CD8-positive, alpha-beta T cell (primary cell): ENCODE measurements at places on chromosomes 11 and 22.

DNA sequence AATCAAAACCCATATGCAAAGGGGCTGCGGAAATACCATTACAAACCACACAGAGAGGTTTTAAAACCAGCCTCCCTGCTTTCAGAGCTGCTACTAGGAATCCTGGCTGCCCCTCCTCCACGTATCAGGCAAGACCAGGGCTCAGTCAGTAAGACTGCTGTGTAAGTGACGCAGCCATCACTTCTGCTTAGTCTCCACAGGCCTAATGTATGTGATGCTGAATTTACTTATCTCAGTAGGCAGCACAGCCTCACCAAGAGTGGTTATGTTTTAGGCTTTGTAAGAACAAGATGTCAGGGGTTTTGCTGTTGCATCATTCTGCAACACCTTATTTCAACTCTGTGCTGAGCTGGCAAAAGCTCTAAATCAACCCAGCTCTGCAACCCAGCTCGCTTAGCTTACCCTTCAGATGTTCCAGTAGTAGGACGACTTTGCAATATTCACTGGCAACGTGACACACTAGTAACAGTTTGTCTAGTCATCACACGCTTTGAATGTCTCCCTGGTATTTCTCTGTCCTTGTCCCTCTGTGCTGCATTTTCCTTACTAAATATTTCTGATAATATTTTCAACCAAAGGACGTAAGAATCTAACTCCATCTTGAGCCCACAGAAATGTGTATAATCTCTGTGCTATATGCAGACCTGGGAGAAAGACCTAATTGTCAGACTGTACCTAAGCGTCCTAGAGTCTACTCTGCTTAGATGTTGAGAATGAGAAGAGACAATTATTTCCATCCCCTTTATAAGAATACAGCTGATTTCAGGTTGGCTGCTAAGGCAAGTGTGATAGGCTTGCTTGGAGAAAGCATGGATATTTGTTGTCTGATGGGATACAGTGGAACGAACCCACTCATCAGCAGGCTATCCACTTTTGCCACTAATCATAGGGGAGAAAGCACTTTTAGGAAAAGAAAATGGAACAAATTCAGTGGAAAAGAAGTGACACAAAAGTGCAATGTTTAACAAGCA is 72.2 kb downstream of the LARGE2 start:
- DNase-seq: no peak

DNA sequence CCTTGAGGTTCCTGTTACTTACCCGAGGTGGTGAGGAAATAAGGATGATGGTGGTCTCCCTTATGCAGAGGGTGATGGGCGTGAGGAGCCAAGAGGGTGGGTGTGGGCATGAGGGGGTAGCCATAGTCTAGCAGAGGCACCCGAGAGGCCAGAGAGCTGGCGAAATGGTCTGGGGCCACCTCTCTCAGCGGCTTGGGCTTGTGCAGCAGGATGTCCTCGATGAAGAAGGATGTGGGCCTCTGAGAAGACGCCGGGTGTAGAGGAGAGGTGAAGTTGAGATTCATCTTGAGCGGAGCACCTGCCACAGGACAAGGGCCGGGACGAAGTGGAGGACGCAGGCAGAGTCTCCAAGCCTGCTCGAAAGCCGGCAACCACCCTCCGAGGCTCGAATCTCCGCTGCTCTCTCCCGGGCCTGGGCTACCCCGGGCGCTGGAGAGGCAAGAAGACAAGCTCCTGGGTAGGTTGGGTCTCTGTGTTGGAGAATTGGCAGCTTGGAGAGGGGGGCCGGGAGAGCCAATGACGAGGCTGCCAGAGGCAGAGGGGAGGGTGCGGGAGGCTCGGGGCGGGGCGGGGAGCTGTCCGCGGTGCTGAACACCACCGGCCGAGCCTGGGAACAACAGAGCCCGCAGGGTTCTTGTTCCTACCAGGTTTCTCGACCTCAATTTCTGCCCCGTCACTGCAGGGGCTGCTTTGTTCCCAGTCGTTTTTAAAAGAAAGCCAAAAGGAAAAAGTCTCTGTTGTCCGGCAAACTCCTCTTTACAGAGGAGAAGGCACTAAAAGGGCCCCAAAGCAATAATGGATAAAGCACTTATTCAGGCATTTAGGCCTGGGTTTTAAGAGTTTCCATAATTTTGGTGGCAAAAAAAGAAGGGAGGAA is at the start of gene BSX:
BSX (minus strand) TSS at position 447 of the 877 bp plus-strand sequence; CDS start at position 284, 163 bp downstream.
- DNase-seq: peak; percentile 25

- DNase-seq: no peak
Measured at GRCh38 chr11:30358536-30358935, 35.6 kb downstream of the ARL14EP start.

DNA sequence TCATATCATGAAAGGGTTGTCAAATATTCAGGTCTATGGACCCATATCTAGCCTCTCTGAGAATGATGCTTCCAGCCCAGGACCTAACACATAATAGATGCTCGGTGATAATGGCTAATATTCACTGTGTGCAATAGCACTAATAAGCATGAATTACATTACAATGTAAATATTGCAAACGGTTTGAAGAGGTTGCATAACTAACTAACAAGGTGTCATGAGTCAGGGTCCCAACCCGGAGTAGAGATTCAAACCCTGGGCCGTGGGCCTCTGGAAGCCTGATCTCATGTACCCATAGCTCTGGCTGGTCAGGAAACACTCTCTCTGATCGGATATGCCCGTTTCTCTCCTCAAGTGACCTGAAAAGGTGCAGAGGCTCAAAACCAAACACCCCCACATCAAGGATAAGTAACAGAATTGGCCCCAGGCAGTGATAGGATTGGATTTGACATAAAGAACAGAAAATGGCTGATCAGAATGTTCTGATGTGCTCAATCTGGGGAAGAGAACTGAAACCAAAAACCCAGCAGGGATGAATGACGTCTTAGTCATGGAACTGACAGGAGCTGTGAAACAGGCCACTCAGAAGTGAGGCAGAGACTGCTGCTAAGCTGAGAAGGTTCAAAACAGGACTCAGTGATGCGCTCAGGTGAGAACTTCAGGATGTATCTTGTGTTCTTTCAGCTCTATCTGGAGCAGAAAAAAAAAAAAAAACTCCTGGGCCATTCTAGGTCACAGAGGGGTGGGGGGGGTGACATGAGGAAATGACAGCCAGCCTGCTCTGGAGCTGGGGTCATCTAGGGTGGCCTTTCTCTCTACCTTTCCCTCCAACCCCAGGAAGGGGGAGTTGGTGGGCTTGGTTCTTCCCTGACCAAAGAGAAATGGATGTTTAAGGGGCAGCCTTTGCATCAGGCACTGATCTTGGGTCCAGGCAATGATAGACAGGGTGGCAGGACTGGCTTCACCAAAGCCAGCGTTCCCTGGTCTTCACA is 6.6 kb upstream of the KCTD17 start:
- no peak for DNase-seq

DNA sequence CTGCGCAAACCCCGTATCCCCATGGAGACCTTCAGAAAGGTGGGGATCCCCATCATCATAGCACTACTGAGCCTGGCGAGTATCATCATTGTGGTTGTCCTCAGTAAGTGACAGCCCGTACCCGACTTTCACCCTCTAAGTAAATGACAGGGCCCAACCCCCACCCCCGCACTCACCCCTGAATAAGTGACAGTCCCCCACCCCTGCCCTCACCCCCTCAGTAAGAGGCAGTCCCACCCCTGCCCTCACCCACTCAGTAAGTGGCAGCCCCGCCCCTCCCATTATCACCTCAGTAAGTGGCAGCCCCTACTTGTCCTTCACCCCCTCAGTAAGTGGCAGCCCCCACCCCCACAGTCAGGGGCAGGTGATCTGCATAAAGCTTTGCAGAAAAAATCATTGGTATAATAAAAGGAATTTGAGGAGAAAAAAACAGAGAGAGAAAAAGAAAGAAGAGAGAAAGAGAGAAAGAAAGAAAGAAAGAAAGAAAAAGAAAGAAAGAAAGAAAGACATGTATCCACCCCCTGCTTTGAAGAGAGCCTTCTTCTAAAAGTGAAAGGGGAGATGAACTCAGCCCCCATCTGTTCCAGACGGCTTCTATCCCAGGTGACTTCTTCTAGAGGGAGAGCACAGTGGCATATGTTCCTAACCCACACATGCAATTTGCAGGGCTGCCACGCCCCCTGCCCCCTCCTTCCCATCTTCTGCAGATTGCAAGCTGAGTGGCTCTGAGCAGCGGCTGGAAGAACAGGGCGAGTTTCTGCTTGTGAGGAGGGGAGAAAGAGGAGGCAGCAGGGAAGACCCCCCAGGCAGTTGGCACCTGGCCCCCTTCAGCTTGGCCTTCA is 12.5 kb upstream of the SMIM35 start:
- no peak for DNase-seq

DNA sequence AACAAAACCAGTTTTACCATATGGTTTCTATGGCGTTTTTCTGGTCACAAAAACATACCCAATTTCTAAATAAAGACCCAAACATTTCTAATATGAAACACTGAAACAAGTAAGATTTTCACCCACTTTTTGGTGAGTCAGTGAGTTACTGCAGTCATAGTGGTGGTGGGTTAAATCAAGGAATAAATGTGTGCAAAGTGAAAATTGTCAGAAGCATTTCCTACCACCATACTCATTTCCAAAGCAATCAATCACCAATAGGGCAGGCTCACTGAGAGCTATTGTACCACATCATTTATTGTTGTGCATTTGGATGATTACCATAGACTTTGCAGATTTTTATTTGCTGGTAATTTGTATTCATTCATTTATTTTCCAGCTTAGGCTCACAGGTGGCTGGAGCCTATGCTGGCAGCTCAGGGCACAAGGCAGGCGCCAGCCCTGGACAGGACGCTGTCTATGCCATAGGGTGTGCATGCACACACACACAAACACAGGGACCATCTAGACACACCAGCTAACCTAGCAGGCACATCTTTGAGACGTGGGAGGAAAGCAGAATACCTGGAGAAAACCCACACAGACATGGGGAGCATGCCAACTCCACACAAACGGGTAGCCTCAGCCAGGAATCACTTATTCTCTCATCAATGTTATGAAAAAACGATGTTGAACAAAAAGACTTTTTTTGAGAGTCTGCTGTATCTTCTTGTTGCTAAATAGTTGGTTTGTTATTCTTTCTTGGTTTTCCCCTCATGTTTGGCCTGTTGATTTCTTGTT is 5.1 kb downstream of the FAM118B start:
- DNase-seq: no peak

DNA sequence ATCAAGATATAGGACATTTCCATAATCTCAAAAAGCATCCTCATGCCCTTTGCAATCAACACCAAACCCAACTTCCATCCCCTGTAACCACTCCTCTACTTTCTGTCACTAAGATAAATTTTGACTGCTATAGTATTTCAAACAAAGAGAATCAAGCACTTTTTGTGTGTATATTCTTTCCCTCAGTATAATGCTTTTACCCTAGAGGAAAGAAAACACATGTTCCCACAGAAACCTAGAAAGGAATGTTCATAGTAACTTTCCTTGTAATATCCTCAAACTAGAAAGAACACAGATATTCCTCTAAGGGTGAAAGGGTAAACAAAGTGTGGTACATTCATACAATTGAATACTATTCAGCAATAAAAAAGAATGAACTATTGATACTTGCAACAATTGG is 5.5 kb upstream of the PATE1 start:
- no peak for DNase-seq

- no peak for DNase-seq
Measured at GRCh38 chr11:35321532-35322317, 97.6 kb downstream of the SLC1A2 start.

- DNase-seq: no peak
Measured at GRCh38 chr11:86891036-86891435, 64.2 kb downstream of the FZD4 start.

- no peak for DNase-seq
Measured at GRCh38 chr11:45614196-45614828, 51.1 kb downstream of the CHST1 start.

DNA sequence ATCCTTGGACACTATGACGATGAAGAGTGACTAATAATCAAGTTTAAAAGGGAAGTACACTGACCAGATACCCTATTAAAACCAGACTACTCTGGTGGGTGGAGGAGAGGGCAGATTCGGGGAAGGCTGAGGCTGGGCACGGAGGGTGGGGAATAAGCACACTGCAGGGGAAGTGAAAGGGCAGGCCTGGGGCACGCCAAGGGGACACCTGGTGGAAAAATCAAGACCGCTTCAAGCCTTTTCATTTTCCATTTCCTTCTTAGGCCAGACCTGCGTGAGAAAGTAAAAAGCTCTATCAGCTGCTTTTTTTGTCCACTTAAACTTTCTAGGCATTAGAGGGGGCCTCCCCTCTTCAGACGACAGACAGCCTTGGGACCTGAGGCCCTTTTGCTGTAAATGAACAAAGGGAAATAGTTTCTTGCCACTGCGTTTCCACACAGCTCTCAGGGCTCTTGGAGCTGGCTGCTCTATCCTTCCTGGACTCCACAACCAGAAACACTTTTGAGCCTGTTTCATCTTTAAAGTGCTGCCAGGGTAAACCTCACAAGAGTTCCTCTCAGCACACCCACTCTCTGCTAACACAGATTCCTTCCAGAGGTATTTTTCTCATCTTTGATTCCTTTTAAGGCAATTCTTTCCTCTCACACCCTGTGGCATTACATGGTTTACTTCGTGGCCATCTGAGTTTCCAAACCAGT is 25.0 kb upstream of the SERPIND1 start:
- no peak for DNase-seq

DNA sequence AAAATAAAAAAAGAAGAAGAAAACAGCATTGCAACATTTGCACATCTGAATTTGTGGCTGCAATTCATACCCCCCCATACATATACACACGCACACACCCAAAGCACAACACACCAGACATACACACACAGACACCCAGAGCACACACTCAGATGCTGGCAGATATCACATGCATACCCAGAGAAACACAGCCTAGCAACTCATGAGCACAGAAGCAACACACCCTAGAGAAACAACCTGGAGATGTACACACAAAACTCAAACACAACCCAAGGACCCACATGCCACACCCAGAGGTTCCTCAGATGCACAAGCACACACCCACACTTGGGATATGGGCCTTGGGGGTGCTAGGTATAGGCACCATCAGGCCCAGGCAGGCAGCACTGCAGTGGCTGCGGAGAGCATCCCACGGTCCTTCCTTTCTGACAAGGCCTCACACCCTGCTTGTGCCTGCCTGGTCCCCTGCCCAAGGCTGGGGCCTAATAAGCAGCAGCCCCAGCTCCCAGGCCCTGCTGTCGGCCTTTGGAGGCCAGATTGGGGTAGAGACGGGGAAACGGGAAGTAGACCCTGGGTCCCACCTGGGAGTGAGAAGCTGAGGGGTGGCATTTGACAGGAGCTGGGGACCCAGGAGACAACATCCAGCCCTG is 3.1 kb downstream of the CST6 start:
- no peak for DNase-seq

- DNase-seq: no peak
Measured at GRCh38 chr11:3783611-3784010, 13.7 kb downstream of the NUP98 start.

DNA sequence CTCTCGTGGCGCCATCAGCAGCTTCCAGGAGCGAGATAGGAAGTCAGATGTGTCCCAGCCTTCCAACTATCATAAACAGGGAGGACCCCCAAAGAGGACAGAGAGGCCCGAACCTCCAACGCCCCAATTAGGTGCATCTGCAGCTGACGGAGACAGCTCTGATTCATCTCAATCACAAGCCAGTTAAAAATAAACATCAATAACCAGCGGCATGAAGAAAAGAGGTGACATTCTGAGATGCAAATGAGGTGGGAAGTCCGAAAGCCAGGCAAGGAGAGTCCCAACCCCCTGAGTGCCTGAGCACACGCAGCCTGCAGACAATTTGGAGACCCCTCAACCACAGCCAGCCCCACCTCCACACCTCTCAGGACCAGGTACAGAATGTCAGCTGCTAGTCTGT is 28.1 kb upstream of the IGSF9B start:
- DNase-seq: no peak
